Hematopoietic multipotent progenitor cell treated with erythropoietin and hydrocortisone succinate and interleukin-3 and kit ligand, for 4 days (in vitro differentiated cells): ENCODE measurements at places on chromosomes 12 and 14.
A peak's percentile ranks its signal among the peaks of the same experiment; 100 is the strongest.

DNA sequence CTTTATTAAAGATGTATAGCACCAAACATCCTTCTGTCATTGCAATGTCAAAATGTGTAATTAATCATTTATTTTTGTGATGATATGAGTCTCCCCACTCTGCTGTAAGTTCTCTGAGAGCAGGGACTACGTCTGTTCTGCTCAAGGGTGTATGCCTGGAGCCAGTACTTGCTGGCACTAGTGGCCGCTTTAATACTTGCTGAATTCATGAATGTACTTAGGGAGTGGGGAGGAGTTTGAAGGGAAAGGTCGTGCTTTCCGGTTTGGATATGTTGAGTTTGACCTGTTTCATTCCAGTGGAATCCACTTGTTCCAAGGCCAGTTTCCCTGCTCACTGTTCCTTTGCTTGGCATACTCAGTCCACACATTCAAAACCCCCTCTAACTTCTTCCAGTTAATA, 1.9 kb upstream of the DCAF5 start:
- peak; percentile 41 for DNase-seq

- peak; percentile 81 for DNase-seq
Observed at GRCh38 chr14:30375296-30375892, 183.6 kb upstream of the G2E3 start.

- DNase-seq, result no peak
Observed at GRCh38 chr14:19729763-19730162, 13.6 kb upstream of the OR4Q3 start.

- peak; percentile 76 for DNase-seq
Observed at GRCh38 chr14:75578102-75578785, at the start of gene FLVCR2. TSS of gene FLVCR2 (plus strand) at chr14:75578620. CDS start at chr14:75578973, 353 bp downstream.

DNA sequence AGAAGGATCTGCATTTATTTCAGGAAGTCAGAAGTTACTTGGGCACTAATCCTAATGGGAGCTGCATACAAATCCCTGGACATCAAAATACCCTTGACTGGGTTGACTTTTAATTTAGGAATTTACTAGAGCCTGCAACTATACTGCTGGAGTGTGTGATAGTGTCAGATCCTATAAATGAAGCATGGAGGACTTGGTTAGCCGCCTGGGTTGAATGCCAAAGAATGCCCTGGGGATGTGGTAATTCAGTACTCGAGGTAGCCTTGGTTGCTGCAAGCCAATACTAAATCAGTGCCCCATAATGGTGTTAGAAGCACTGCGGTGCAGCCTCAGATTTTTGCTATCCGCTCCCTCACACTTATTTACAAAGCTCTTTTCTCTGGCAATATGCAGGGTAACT, 184.9 kb downstream of the CAPZA3 start:
- no peak for DNase-seq

GRCh38 chr12:17158201-17158600, 552.2 kb upstream of the LMO3 start:
- DNase-seq, result no peak

DNA sequence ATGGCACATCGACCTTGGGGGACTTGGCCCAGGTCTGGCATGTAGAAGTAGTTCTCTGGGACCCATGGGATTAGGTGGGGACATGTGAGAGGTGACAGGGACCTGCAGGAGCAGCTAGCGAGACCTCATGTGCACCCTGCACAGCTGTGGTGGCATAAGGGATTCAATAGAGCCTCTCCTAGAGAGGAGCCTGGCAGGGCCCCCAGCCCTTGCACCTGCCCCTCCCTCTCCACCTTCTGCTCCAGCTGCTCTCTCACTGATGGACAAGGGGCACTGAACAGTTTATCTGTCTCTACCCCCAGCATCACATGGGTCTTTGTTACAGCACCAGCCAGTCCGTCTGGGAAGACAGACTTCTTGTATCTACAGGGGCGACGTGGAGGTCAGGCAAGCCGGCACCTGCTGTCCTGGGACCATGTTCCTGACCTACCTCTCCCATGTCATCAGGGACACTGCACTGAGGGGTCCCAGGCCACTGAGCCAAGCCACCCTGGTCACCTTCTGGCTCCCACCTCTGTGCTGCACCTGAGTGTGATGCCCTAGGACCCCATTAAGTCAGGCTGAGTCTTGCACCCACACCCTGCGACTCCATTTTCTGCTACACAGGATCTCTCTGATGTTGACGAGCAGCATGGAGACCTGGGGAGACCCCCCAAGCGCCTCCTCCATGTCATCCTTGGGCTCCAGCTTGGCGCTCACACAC, 32.6 kb downstream of the DDX11 start:
- DNase-seq, result no peak

DNA sequence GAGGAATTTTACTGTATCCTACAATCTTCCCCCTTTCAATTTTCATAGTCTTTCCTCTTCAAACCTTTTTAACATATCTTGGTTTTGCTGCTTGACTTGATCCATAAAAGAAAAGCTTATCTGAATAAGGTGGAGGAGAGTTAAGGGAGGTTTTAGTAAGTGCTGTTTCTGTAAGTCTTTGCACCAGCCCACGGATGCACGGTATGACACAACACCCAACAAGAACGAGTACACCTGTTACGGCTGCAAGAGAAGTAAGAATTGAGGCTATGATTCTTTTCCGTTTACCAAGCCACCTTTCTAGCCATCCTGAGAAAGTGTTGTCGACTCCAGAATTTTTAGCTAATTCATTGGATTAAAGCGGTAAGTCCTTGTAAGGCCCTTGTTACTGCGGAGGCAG, 26.1 kb upstream of the CPNE8 start:
- DNase-seq, result no peak

DNA sequence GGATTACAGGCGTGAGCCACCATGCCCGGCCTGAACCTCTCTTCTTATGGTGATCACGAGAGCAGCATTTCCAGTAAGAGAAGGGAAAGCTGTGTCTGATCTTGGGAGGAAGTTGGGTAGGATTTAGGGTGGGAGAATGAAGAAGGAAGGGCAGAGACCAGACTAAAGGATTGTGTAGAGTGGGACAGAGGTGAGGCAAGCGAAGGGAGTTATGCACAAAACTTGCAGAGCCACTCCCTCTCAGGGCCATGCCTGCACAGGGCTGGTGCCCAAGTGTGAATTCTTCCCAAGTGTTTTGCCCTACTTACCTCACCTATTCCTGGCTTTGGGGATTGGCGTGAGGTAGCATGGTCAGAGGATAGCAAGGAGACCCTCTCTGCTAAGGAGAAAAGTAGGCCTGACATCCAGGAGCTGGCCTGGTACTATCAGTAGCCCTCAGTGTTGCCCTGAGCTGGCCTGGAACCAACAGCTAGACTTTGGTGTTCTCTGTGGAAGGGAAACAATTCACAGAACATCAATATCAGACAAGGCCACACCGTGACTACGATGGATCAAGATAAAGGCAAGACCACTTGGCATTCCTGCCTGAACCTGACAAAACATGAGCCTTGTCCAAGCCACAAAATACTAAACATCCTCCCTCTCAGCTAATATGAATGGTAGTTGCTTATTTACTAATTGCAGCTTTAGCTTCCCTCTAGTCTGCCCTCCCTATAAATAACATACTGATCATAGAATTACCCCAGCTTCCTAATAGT, 201.0 kb upstream of the AMIGO2 start:
- DNase-seq, result peak; percentile 45

DNA sequence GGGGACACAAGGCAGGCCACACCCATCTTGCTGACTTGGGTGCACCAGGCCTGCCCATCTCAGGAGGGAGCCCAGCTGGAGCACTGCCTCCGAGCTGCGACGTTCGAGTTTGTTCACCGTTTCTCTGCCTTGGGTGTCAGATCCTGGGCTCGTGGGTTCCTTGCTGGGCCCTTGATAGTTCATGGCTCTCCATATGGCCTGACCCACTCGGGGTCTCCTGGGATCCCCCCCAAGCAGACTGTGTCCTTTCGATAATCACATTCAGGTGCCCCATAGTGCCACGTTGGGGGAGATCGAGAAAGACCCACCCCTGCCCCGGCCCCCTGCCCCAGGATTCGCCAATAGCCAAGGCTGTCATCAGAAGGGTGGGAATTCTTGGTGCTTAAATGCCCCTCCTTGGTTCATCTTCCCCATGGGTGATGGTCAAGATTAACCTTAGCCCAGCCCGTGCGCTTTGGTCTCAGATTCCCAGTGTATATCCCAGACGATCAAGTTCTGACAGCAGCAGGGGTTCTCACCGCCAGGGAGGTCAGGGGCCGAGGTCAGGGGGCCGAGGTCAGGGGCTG, 7.4 kb downstream of the RFLNA start:
- no peak for DNase-seq

DNA sequence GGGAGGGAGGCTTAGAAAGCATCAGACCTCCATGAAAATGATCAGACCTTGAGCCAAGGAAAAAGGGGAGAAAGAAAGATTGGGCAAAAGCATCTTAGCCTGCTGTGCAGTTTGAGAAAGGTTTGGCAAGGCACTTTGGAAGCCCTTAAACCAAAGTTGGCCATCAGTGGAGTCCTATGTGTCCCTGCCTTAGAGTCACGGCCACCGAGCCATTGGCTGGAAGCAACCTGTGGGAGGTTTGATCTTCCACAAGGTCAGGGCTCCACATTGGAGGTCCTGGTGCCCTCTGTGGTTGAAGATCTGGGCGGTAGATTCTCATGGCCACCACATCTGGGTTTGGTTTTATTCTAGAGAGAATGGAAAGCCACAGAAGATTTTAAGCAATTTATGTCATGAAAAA, 44.4 kb downstream of the SRRM4 start:
- no peak for DNase-seq
